ENCODE measurements at places on chromosomes 5 and 9. TPM values are rescaled to one million over a fixed set of nuclear protein-coding genes. Genes with fewer than 3 reads are reported as not detected.
A peak's percentile ranks its signal among the peaks of the same experiment; 100 is the strongest.

GRCh38 chr5:150286820-150287219 is 2.8 kb downstream of the CAMK2A start:
- no peak for DNase-seq

- DNase-seq, result no peak
Measured at GRCh38 chr9:23842565-23843129, 16.6 kb upstream of the ELAVL2 start.

DNA sequence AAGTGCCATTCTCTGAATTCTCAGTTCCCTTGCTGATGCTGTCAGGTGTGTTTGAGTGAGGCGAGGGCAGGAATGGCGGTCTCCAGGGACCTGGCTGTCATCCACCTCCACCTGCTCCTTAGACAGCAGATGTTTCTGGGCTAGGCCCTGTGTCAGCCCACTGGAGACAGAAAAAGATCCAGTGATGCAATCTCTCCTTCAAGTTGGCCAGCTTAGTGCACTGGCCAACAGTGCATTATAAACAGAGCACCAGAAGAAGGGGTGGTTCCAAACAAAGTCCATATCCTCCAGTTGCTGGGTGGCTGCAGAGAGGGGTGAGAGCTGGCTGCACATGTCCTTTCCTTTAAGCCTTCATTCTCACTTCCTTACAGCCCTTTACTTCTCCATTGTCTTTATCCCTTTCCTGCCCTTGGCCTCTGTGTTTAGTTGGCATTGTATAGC is 26.5 kb downstream of the NANS start:
- DNase-seq, result no peak

- DNase-seq, result no peak
Measured at GRCh38 chr5:115850744-115851416, 9.1 kb downstream of the AP3S1 start.

- no peak for DNase-seq
Measured at GRCh38 chr5:65261499-65261898, 220.2 kb downstream of the ADAMTS6 start.

- no peak for DNase-seq
Measured at GRCh38 chr5:133730346-133730745, 118.0 kb upstream of the FSTL4 start.

- DNase-seq, result peak; percentile 18
Measured at GRCh38 chr5:143592648-143593047, 189.2 kb upstream of the NR3C1 start.

DNA sequence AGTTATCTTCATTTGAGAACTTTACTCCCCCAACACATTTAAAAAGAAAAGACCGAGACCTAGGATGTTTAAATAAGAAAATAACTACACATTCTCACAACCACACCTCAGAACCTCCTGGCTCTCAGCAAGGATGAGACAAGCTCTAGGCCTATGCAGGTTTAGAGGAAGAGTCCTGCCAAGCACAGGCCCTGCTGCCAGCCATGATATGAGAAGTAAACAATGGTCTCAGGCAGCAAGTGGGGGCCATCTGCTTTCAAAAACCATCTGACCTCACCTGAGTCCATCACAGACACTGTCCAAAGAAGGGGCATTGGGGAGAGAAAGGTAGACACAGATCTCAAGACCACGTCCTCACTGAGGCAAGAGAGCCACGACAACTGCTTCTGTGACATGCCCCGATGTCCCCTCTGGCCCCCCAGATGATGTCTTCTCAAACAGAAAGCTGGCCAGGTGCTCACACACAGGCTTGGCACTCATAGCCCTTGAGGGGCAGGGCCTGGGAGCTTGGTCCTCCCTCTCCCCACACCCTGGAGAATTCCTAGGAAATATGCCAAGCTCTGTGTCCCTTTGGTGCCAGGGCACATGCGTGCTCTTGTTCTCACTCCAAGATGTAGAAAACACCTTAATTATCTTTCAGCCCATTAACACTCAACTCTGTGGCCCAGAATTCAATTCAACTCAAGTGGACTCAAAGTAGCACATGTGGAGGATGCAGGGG is 150.4 kb downstream of the FSTL4 start:
- no peak for DNase-seq

Gene CEL
- total RNA-seq, result 0.79 TPM

- DNase-seq, result no peak
Measured at GRCh38 chr5:174327317-174327864, 281.9 kb downstream of the NSG2 start.

Gene DBH
- under 0.01 TPM for total RNA-seq

DNA sequence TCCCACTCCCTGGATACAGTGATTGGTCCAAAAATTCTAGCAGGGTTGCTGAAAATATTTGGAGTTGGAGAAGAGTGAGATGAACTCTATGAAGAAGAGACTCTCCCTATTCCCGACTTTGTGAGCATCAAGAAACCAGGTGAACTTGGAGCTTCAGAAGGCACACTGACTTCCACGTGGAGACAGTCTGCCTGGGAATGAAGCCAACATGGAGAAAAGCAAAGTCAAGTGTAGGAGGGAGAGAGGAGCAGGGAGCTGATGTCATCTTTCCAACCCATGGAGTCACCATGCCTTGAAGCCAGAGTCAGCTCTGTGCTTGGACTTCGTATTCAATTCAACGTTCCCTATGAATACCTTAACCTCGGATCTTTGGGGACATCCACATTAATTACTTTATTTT is 125.1 kb downstream of the NPR3 start:
- no peak for DNase-seq

Gene WDR38
- not detected for total RNA-seq

- DNase-seq, result peak; percentile 18
Measured at GRCh38 chr9:110543631-110544051, 35.9 kb downstream of the SVEP1 start.

- DNase-seq, result no peak
Measured at GRCh38 chr9:105632807-105633206, 29.4 kb upstream of the TAL2 start.

DNA sequence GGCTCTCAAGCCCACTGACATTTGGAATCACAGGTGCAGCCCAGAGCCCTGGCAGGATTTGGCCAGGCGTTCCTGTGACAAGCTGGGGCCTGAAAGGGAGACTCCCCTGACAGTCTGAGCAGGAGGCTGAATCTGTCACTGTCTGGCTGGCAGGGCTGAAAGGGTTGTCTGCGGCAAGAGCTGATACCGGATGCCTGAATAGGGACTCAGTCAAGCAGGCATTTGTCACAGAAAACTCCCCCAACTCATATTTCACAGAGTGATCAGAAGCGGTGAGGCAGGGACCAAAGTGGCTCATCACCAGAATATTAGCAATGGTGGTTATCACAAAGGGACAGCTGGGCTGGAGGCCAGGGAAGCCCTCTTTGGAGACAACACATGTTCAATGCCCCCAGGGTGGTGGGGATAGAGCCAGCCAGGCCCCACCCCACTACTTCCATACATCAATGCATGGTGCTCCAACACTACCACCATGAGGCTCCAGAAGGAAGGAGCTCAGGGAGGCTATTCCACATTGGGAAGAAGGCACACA is 295.5 kb downstream of the DTWD2 start:
- peak; percentile 19 for DNase-seq

Gene TSSK1B
- 0.10 TPM for total RNA-seq

Data from skin of body (tissue), 3 donors.